ENCODE measurements at places on chromosomes 16 and 17. TPM values are rescaled to one million over a fixed set of nuclear protein-coding genes. Genes with fewer than 3 reads are reported as not detected.

DNA sequence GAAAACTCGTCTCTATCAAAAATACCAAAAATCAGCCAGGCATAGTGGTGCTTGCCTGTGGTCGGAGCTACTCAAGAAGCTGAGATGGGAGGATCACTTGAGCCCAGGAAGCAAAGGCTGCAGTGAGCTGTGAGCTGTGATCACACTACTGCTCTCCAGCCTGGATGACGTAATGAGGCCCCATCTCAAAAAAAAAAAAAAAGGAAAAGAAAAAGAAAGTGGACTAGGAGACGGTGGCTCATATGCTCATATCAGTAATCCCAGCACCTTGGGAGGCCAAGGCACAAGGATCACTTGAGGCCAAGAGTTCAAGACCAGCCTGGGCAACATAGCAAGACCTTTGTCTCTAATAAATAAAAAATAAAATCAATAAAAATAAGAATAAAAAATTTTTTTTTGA lies 8.8 kb upstream of the SUMO2 start:
- no peak for DNase-seq

DNA sequence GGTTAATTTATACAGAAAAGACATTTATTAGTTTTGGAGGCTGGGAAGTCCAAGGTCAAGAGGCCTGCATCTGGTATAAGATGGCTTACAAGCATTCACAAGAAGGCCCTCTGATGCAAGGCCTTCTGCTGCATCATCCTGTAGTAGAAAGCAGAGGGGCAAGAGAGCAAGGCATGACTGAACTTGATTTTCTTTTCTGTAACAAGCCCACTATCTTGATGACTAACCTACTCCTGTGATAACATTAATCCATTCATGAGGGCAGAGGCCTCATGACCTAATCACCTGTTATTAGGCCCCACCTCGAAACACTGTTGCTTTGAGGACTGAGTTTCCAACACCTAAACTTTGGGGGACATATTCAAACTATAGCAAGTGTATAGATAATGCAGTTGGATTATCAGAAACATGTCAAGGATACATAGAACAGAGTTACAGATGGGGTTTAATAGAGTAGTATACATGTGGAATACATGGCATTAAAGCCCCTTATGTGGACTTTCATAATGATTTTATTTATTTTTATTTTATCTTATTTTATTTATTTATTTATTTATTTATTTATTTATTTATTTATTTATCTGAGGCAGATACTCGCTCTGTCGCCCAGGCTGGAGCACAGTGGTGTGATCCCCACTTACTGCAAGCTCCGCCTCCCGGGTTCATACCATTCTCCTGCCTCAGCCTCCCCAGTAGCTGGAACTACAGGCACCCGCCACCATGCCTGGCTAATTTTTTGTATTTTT lies 88.2 kb downstream of the CHD9 start:
- DNase-seq: no peak

Gene MLX
- total RNA-seq: 53.8 TPM

Gene ITGB4
- 303 TPM for total RNA-seq
